ENCODE measurements at places on chromosomes 5 and 9. TPM values are rescaled to one million over a fixed set of nuclear protein-coding genes. Genes with fewer than 3 reads are reported as not detected.

The ZMYND19 gene
- total RNA-seq, result 19.6 TPM

The TLE1 gene
- 32.2 TPM for total RNA-seq

The HNRNPA0 gene
- 57.9 TPM for total RNA-seq

The FNBP1 gene
- total RNA-seq, result 49.7 TPM

The BAAT gene
- total RNA-seq, result under 0.01 TPM

The PHF19 gene
- 3.7 TPM for total RNA-seq

The CNTFR gene
- 9.8 TPM for total RNA-seq

The OR1L8 gene
- not detected for total RNA-seq

The PFN3 gene
- total RNA-seq, result 0.82 TPM

The GKAP1 gene
- 12.6 TPM for total RNA-seq

The DAB2 gene
- 8.6 TPM for total RNA-seq

The NUTM2G gene
- total RNA-seq, result not detected

DNA sequence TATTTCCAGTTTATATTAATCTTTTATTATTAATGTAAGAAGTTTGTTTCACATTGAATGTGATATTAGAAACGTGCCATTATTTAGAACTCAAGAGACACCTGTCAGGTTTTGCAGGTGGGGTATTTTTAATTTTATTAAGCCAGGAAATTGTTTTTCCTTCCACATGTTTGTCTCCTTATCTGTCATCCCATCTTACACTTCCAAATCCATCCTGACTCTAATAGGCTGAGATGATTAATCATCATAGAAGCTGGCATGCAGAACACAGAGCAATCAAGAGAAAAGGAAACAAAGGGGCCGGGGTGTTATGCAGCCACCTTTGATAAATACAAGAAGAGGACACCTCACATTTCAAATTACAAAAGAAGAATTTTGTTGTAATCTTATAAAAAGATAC, 506.5 kb downstream of the ISL1 start:
- DNase-seq, result no peak

DNA sequence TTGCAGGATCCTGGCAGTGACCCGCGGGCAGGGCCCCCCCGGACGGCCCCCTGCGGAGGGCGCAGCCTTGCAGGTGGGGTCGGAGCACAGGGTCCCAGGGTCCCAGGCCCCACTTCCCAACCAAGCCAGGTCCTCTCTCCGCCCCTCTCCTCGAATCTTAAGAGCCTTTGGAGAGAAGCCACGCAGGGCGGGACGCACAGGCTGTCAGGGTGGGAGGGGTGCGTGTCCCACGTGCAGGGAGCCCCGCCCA, 18.4 kb upstream of the EGFL7 start:
- DNase-seq, result no peak

GRCh38 chr5:142506756-142507155, 179.1 kb downstream of the FGF1 start:
- DNase-seq, result no peak

DNA sequence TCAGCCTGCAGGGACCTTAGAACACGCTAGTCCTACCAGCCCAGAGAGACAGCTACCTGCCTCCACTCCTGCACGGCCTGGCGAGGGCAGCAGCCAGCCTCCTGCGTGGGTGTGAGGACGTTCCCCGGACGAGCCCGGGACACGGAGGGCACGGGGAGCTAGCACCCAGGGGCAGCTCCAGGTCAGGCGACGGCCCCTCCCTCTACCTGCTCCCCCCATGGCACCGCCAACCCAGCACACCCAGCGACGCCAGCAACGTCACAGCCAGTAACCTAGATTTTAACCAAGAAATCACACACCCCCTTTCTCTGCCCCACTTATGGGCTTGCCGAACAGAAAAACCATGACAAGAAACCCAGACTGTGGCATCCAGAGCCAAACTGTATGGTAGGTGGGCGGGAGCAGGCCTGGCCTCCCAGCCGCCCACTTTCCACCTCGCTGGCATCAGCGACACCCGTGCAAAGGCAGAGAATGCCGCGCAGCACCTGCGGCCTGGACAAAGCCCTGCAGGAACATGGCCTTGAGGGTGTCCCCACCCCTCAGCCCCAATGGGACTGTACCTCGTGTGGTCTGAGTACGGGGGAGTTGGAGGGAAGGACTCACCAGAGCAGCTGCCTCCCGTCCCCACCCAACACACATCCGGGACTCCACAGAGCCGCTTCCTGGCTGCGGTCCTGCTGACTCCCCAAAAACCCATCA, 47.9 kb downstream of the NACC2 start:
- no peak for DNase-seq

DNA sequence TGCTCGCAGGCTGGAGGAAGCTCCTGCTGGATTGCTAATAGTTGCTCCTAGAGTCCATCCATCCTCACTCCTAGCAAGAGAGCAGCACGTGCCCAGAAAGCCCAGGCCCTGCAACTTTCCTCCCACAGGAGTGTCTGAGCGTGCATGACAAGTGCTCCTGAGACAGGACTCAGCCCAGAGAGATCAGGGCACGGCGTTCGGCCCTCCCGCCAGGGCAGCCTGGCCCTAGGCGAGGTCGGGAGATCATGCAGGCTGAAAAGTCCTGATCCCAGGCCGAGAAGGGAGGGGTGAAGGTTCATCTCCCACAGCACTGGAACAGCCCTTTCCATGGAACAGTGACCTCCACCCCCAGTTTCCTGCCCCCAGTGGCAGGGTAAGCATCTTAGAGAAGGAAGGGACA, 94.8 kb downstream of the ROR2 start:
- DNase-seq, result no peak

GRCh38 chr9:137502008-137502911, 43.1 kb upstream of the NSMF start:
- no peak for DNase-seq

GRCh38 chr5:68177676-68178075, 37.9 kb upstream of the PIK3R1 start:
- no peak for DNase-seq

- no peak for DNase-seq
Observed at GRCh38 chr5:132501961-132502931, 11.7 kb upstream of the IRF1 start.

- DNase-seq, result no peak
Observed at GRCh38 chr5:69525490-69525889, 32.9 kb downstream of the OCLN start.

DNA sequence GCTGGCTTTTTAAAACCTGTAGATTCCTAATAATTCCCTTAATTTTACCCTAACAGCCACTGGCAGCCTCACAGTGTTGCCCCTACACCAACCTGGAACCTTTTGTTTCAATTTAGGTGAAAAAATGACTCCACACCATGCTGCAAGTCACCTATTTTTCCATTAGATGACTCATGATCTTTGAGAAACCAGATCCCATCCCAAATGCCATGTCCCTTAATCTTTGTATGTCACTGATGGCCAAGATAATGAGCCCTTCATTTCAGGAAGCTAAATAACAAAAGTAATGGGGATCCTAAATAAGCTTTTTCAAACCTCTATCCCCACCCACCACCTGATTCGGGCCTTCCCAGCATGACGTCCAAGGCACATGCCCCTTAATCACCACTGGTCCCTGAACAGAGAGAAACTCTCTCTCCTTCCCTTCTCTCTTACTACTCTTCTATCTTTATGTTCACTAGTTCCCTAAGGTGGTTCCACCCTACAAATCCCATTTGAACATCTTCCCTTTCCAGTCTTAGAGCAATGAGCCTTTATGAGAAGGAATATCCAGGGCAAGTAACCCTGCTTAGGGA, 33.6 kb downstream of the ZNF608 start:
- no peak for DNase-seq

- no peak for DNase-seq
Observed at GRCh38 chr5:95035891-95036685, 248.8 kb downstream of the MCTP1 start.

DNA sequence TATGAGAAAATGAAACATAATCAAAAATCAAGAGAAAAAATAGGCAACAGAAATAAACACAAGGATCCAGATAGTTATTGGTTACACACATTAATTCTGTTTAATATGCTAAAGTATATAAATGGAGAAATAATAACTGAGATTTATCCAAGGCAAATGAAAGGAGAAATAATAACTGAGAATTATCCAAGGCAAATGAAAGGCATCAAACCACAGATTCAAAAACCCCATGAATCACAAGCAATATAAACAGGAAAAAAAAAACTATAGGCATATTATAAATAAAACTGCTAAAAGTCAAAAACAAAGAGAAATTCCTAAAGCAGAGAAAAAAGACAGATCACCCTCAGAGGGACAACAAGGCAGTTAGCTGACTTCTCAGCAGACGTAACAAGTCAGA, 10.9 kb downstream of the DUSP1 start:
- no peak for DNase-seq

GRCh38 chr5:125381290-125381689, 634.9 kb upstream of the ZNF608 start:
- DNase-seq, result no peak

DNA sequence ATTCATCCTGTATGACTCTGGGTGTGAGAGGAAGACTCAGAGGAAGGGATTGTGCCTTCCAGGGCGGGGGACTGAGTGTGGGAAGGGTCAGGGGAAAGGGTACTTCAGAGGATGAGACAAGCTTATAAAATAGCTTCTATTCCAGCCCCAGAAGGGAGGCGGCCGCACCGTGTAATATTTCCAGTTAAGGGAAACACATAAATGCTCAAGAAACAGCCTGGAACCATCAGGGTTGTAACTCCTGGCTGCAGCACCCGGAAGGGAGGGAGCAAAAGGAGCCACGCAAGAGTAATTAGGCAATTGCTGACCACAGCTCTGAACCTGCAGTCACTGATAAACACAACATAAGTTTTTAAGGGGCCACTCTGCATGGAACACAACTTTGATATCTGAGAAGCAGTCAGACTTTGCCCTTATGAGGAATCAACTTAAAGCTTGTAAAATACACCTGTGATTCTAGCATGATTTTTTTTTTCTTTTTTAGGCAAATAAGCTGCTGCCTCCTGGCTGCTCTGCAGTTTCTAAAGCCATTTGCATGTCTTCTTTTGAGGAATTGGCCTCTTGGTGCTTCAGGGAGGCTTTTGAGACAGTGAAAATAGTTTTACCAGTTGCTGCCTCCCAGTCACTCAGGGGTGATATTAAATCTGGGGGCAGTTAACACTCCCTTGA, 382.7 kb downstream of the ENC1 start:
- DNase-seq, result no peak

GRCh38 chr9:2725126-2725525, 7.8 kb downstream of the KCNV2 start:
- no peak for DNase-seq

DNA sequence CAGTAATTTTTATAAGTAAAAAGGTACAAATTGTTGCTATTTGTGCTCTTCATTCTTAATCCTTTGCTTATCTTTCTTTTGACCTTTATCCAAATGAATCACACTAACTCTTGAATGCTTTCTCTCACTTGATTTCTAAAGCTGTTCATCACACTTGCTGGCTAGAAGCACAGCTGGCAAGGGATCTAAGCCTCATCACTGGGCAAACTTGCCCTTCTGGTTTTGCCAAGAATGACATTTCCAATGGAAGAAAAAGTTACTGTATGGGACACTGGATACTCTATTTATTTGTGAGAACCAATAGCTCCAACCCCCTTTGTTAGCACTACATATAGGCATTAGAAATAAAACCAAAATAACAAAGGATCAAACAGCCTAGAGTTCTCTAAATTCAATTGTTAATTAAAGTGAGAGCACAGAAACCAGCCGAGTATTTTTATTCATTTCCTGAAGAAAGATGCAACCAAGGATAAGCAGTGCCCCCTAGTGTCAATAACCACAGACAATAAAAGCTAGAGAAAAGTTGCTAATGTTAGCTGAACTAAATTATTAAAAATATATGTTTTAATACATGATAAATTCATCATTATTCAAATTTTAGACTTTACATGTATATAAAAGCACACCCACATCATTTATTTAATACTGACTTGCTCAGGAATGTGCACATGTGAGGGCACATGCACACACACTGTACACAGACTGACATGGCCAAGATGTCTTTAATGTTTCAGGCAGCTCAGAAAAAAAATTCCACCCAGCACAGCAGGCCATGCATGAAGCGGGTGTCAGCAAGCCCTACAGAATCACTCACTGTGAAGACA, 59.8 kb upstream of the POU5F2 start:
- no peak for DNase-seq

- no peak for DNase-seq
Observed at GRCh38 chr5:120098902-120099535, 365.1 kb upstream of the PRR16 start.

DNA sequence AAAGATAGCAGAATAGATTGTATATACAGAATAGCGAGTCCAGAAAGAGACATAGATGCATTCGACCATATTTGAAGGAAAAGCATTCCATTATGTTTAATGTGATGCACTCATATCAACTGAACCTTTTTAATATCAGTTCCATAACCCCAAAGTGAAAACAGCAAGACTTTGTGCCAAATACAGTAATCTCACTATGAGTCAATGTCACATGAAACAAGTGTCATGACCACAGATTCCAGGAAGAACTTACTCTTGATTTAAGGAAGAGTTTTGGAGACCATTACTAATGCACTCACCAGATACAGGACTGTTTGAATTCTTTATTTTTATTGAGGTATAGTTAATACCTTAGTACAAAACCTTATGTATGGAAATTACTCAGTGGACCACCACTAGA, 220.5 kb downstream of the SH3GL2 start:
- no peak for DNase-seq

- DNase-seq, result no peak
Observed at GRCh38 chr5:158349987-158350386, 491.0 kb upstream of the CLINT1 start.

DNA sequence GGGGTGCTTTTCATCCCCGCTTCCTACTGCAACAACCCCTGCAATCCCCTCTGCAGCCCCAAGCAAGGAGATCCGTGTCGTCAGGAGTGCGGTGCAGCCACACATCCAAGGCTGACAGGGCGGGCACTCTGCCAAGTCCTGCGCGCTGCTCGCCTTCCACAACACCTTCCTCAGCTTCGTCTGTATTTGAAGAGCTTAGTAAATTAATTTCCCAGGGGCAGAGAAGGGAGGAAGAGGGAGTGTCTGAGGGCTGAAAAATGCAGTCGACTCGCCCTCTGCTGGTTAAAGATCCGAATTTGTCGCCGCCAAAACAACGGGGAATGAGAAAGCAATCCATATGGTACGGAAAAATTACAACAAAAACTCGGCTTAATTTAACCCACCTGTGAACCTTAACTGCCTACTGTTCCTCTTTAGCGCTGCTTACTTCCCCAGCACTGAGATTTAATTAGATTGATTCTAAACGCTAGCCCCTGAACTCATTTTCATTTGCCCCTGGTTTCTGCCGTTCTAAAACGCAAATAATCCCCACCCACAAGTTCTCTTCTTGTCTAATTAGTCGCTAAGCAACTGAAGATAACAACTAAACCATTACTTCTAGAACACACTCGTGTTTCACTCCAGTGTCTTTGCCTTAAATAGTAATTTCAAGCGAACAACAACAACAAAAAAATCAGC, 10.9 kb upstream of the PCDHB1 start:
- peak; percentile 41 for DNase-seq

DNA sequence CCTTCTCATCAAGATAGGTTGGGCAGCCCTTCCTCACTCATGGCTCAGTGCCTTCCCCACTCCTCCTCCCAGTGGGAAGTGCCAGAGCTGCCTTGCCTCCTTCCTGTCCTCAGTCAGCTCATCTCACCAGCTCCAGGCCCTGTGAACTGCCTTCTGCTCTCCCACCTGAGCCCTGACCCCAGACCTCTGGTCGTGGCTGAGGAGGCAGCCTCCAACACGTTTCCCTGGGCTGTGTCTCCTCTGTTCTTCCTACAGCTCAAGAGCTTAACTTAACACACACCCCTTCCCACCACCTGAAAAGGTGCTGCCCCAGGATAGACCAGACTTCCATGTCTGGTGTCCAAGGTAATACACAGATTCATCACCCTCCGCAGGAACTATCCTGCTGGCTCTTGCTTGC, 21.2 kb downstream of the IL9 start:
- no peak for DNase-seq

GRCh38 chr5:24624872-24625271, 19.9 kb downstream of the CDH10 start:
- DNase-seq, result no peak

GRCh38 chr9:136567651-136568287, 21.9 kb upstream of the NOTCH1 start:
- DNase-seq, result no peak

Data from frontal cortex (tissue), 4 donors.